NCI-H1092 treated with DMSO at 0.1 percent for 48 hours (cell line): ENCODE measurements at places on chromosomes 4 and X.

GRCh38 chr4:54274795-54275665 is 45.9 kb downstream of the PDGFRA start:
- DNase-seq = no peak

GRCh38 chr4:153335665-153336064 is 8.8 kb upstream of the MND1 start:
- DNase-seq = no peak

GRCh38 chr4:121927948-121928347 is 23.9 kb downstream of the TRPC3 start:
- DNase-seq = no peak

DNA sequence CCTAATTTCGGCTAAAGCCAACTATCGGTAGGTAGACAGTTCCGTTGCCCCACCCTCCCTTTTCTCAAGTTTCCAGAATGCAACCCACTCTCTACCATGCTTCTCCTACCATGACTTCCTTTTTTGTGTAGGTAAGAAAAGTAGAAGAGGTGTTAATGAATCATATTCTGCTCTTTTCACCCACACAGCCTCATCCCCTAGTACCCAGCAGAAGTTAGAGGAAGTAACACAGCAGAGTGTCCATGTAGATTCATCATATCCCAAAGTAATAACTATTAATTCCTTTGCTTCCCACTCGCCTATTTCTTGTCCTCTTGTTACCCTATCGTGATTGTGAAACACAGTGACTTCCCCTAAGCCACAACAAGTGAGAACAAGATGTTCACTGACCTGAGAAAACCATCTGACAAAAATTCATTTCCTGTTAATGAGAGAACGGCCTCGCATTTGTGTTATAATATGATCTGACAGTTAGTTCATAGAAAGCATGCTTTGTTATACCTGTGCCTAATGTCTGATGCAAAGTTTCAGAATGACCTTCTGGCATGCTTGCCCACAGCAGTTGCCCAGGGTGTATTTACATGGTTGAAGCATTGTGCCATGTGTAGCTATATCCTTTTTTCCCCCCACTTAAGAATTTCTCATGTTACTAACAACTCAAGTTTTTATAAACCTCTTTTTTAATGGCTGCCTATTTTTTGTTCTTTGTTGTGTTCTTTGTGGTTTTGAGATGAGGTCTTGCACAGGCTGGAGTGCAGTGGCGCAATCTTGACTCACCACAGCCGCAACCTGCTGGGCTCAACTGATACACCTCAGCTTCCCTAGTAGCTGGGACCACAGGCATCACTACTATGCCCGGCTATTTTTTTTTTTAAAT is 185.6 kb downstream of the RAP1GDS1 start:
- DNase-seq = no peak

DNA sequence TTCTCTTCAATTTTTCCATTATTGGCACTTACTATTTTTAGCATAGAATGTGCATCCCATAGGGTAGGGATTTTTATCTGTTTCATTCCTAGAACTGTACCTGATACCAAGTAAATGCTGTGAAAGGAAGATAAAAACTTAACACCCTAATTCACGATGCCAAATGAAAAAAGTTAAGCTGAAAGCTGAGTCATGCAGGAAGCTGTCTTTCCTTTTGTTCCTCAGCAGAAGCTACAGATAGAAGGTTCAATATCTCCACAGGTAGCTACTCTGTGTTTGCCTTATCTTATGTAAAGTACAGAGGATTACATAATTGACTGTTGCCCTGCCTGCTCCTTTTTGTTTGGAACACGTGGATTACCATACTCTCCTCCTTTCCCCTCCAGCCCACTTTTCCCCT is 77.0 kb downstream of the LRP2BP start:
- no peak for DNase-seq

DNA sequence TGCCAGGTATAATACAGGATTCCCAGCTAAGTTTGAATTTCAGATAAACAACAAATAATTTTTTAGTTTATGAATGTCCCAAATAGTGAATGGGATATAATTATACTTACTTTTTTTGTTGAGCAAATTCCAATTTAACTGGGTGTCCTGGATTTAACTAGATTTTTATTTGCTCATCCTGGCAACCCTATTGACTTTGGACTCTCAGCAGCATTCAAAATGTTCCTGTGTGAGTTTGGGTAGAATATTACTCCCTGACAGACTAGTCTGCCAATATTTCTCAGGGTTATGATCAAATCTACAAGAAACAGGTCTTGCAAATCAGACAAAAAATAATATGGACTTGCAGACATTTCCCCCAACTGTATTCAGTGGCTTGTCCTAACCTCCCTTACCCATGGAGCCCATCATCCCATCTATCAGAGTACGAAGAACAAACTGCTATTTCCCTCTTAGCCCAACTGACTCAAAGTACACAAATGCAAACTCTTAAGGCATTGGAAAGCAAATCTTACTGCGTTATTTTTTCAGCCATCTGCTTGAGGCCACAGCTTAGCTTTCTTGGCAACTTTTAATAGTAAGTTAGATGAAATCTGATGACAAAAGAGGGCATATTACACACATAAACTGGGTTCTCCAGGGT is 20.7 kb downstream of the SETD7 start:
- DNase-seq = no peak

DNA sequence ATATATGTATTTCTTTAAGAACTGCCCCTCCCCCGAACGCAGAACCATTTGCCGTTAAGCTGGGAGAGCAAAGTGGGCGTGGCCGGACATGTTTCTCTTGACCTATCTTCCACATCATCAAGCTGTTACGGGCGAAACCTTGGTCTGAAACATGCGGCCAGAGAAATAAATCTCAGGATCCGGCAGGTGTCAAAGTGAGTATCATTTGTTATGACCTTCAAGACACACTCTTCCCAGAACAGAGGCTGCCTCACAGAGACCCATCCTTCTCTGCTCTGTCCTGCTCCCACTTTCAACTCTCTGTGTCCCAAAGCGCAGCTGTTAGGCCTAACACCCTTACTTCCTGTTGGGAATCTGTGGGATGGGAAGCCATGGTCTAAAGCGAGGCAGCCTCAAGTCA is at the start of gene MAGEB18:
MAGEB18 (plus strand) TSS at position 70 of the 400 bp plus-strand sequence. CDS start 643 bp downstream, outside the sequence.
- no peak for DNase-seq

DNA sequence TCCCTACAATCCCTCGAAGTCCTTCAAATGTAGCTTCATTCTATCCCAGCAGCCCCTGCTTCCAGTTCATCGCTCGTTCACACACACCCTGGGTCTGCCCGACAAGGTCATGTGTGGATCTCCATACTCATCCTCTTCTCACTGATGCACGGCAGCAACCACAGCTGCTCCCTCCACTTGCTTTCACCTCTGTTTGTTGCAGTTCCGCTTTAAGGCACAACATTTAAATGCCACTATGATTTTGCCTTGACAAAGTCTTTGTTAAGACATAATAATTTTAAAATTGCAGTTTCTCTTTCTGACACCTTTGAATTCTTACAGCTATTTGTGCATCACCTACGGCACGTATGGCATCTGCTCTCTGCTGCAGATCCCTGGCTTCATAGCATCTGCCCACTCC is 1.8 kb downstream of the ODAPH start:
- no peak for DNase-seq

- no peak for DNase-seq
These were observed 25.8 kb downstream of the RGS12 start for GRCh38 chr4:3318561-3319021.

- no peak for DNase-seq
These were observed 10.5 kb downstream of the SLC34A2 start for GRCh38 chr4:25666031-25666630.

- DNase-seq = no peak
These were observed 71.3 kb downstream of the CLCN5 start for GRCh38 chrX:49993661-49994060.

DNA sequence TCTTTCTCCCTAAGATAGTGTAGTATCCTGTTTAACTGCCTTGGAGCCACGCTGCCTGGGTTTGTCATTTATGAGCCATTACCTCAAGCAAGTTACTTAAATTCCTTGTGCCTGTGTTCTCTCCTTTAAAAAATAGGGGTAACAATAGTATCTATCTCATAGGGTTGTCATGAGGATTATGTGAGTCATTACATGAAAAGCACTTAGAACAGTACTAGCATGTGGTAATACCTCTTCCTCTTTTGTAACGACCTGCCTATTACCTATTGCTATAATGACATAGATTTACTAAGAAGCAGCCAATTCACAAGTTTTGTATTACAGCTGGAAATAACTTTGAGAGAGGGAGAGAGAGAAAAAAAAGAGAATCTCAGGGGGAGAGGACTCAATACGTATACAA is 834.7 kb downstream of the RAPGEF2 start:
- no peak for DNase-seq

- DNase-seq = peak; percentile 76
These were observed 26.9 kb downstream of the ASB9 start for GRCh38 chrX:15242899-15243555.

DNA sequence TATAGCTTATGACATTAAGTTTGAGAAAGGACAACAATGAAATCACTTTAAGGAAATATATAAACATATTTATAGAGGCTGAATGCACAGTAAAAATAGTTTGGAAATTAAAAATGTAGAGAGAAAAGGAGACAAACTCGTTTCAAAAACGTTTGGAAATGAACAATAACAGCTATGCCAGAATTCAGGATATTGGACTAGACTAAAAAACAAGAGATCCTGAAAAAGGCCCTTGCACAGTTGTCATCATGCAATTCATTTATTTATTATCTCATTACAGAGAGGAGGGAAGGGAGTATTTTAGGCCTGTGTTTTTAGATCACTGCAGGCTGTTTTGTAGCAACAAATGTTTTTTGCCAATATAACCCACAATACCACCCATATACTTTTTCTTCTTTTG is 527.2 kb downstream of the ADGRL3 start:
- DNase-seq = no peak

DNA sequence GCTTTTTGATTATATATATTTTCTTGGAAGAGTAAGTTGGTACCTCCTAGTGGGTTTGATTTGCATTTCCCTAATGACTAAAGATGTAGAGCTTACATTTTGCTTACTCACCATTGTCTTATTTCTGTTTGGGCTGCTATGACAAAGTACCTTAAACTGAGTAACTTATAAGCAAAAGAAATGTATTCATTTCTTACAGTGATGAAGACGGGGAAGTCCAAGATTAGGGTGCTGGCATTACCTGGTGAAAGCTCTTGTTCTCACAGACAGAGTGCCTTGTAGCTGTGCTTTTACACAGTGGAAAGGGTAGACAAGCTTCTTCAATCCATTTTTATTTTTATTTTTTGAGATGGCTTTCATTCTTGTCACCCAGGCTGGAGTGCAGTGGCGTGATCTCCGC is 229.2 kb upstream of the AGA start:
- no peak for DNase-seq

DNA sequence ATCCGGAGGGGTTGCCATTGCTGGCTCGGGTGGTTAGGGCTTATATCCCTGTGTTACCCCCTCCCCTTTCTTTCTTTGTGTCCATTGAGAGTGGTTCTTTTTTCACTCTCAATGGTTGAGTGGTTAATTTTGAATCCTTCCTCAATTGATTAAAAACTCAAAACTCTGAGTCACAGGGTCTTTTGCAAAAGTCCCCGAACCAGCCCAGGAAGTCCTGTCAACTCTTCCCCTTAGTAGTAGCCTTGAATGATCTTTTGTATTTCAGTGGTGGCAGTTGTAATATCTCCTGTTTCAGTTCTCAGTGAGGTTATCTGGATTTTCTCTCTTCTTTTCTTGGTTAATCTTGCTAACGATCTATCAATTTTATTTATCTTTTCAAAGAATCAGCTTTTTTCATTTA is 170.0 kb upstream of the GYPA start:
- no peak for DNase-seq

- no peak for DNase-seq
These were observed 11.2 kb downstream of the USP9X start for GRCh38 chrX:41096339-41096955.

GRCh38 chr4:130985371-130985770 is 1889.4 kb downstream of the C4orf33 start:
- DNase-seq = no peak

- no peak for DNase-seq
These were observed 21.3 kb downstream of the ABCG2 start for GRCh38 chr4:88137112-88137511.

GRCh38 chr4:126957556-126957955 is 675.2 kb upstream of the INTU start:
- no peak for DNase-seq

- no peak for DNase-seq
These were observed 261.8 kb downstream of the CAMK2D start for GRCh38 chr4:113499696-113500095.

- DNase-seq = peak; percentile 71
These were observed 1.6 kb downstream of the APBB2 start for GRCh38 chr4:41212616-41213203.

- DNase-seq = no peak
These were observed 15.9 kb upstream of the RAB9A start for GRCh38 chrX:13673016-13673415.

DNA sequence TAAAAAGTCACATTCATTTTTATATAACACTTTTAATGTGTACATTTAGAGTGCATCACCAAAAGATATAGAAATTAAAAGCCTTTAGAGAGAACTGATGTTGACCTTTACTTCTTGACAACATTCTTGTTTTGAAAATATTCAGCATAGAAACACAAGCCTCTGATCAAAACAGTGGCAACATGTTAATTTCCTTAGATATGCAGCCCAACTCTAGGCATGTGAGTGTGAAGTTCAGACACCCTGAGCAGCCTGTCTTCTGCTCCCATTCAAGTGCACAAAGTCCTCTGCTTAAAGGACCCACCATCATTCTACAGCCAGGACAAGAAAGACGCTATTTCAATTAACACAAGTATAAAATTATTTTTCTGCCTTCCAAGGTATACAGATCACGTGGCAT is 60.0 kb downstream of the PPP3CA start:
- no peak for DNase-seq

GRCh38 chr4:15443371-15444160 is 15.7 kb downstream of the C1QTNF7 start:
- no peak for DNase-seq

DNA sequence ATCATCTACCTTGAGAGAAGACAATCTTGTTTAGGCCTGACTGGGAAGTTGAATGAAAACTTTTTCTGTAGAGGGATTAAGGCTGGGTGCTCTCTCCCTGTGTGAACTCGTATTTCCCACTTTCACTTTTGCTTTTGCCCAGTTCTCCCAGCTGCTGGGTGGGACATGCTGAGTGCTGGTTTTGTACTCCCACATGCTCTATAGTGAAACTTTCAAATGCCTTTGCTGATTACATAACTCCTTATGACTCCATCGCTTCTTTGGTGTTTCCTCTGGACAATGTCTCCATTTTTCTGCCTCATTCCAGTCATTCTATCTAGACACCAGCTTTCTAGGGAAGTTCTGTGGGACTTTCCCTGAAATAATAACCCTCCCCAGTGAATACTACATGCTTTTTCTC is 100.5 kb downstream of the CLNK start:
- DNase-seq = no peak

- peak; percentile 81 for DNase-seq
These were observed at the start of gene TLL1 for GRCh38 chr4:165872461-165873297. TSS of gene TLL1 (plus strand) at chr4:165873237. CDS start at chr4:165873905, 668 bp downstream.

GRCh38 chrX:125947501-125947900 is 218.6 kb downstream of the DCAF12L2 start:
- DNase-seq = no peak
